ENCODE measurements at places on chromosomes 1 and 21.

- no peak for DNase-seq
Measured at GRCh38 chr1:226949401-226949800, 9.3 kb downstream of the COQ8A start.

GRCh38 chr1:96536581-96536980, 185.0 kb upstream of the PTBP2 start:
- no peak for DNase-seq

- no peak for DNase-seq
Measured at GRCh38 chr1:63914241-63914640, 140.4 kb downstream of the ROR1 start.

- no peak for DNase-seq
Measured at GRCh38 chr1:235799264-235799663, 67.4 kb downstream of the LYST start.

DNA sequence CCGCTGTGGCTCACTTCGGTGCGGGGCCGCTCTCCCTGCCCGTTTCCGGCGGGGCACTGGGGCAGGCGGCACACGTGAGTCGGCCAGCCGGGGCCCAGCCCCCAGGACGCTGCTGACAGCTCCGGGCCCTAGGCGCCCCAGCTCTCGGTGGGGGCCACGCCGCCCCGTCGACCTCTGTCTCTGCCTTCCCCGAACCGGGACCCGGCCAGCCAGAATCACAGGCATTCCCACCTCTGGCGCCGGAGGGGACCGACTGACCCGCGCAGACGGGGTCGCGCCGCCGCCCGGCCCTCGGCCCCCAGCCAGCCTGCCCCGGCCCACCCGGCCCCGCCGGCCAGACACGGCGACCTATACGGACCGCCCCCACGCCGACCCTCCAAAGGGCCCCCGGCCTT, 755 bp downstream of the SCMH1 start:
- peak; percentile 30 for DNase-seq

GRCh38 chr1:170807432-170807831, 127.9 kb upstream of the MROH9 start:
- no peak for DNase-seq

- no peak for DNase-seq
Measured at GRCh38 chr1:30378003-30378596, 345.3 kb downstream of the MATN1 start.

- no peak for DNase-seq
Measured at GRCh38 chr1:112544011-112544688, 35.4 kb downstream of the WNT2B start.

DNA sequence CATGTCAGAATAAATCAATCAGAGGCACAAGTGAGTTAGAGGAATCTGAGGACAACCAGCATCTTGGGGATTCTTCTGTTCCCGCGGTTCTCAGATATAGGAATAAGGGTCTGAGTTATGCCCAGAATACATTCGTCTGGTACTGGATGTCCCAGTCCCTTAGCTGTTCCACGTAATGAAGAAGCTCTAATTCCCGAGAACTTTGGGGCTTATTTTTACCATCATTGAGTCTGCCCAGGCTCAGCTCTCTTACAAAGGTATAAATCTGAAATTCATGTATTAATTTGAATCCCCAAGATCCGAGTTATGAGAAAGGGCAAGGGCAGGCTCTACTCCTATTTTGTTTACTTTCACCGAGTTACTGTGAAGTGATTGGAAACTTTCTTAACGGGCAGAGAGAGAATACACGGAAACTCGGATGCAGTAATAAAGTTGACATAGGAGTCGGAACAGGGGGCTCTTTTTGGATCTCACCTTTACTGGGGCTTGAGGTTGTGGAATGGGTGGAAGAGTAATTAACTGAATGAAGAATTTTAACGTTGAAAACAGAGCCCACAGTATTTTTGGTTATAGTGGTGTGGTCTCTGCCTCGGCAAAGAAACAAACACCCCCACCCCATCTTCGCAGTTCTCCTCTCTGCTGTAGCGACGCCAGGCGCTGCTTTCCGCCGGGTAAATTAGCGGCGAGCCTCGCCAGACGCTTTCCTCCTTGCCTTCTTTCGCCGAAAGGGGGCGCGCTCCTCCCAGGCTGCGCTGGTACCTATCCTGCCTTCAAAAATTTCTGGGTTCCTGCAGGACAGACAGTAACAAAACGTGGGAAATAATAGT, 7.1 kb downstream of the PRRX1 start:
- DNase-seq = peak; percentile 28

DNA sequence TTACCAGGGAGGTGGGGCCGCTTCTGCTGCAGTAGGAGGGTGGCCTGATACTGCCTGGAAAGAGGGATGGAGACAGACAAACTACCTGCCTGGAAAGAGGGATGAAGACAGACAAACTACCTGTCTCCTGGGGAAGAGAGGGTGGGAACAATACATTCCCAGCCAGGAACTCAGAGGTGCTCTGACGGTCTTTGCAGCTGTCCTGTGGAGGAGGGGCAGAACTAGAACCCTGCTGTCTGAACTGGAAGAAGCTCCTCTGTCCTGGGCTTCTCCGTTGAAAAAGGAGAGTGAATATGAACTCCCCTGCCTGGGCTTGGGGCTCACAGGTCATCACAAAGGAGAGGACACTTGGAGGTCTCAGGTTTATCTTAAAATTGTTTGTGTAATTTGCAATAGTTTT, 40.3 kb upstream of the ETV3 start:
- DNase-seq = no peak

DNA sequence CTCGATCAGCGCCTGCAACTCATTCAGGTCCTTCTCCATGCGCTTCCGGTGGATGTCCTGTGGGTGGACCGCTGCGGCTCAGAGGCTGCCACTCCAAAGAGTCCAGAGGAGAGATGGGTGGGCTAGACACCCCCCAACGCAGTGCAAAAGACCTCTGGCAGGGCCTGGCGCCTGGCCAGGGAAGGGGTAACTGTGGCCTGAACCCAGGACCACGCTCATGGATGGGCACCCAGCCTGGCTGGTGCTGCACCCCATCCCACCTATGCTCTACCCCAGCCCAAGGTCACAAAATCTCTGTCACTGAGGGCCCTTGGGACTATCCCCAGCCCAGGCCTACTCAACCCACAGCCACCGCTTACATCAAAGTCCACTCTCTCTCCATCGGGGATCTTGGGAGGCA, 12.2 kb downstream of the TNNT2 start:
- DNase-seq = no peak

DNA sequence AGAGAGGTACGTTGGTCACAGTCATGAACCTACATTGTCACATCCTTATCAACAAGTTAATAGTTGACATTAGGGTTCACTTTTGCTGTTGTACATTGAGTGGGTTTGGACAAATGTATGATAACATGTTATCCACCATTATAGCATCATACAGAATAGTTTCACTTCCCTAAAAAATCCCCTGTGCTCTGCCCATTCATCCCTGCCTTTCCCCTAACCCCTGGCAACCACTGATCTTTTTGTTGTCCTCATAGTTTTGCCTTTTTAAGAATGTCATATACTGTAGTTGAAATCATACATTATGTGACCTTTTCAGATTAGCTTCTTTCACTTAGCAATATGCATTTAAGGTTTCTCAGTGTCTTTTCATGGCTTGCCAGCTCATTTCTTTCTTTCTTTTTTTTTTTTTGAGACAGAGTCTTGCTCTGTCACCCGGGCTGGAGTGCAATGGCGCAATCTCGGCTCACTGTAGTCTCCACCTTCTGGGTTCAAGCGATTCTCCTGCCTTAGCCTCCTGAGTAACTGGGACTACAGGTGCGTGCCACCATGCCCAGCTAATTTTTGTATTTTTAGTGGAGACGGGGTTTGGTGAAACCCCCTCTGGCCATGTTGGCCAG, 50.6 kb downstream of the UCK2 start:
- DNase-seq = no peak

GRCh38 chr1:15542388-15543250, 16.0 kb downstream of the DNAJC16 start:
- no peak for DNase-seq

DNA sequence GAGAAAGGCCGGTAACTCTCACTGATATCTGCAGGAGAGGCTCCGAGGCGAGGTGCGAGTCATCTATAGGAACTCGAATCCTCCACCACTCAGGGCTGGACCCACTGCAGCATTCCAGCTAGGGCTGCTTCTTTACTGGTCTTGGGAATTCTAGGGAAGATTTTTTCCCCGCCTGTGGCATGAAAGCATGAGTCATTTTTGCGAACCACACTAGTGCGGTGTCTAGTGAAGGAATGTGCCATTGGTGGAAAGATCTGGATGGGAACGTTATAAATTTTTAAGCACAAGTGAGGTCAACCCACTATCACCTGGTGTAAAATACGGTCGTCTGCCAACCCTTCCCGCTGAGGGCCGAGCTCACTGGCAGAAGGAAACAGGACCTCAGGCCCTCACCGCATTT, 49.7 kb downstream of the SYF2 start:
- no peak for DNase-seq

- DNase-seq = no peak
Measured at GRCh38 chr1:198656500-198656932, 17.7 kb downstream of the PTPRC start.

- peak; percentile 40 for DNase-seq
Measured at GRCh38 chr1:39639305-39640130, at the start of gene HEYL. Gene HEYL (minus strand): TSS chr1:39639643. CDS start chr1:39639625, 18 bp downstream.

- DNase-seq = no peak
Measured at GRCh38 chr1:15152318-15153183, 996 bp upstream of the TMEM51 start.

GRCh38 chr21:36099000-36099399, 29.2 kb downstream of the CBR1 start:
- no peak for DNase-seq

DNA sequence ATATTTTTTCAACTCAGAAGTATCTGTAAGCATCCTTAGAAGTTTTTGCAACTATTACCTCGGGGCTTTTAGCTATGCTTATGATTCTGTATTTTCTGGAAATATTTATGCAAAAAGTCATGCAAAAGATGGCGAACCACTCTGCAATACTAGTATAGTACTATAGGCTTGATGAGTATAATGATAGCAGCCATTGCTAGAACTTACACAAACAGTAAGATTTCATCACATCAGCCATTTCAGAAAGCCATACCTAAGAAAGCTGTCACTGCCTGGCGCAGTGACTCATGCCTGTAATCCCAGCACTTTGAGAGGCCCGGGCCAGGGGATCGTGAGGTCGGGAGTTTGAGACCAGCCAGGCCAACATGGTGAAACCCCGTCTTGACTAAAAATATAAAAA, 227.1 kb downstream of the LRRC7 start:
- DNase-seq = no peak

GRCh38 chr1:152220166-152221163, 3.5 kb downstream of the HRNR start:
- no peak for DNase-seq

- DNase-seq = no peak
Measured at GRCh38 chr1:149986486-149987296, 23.8 kb downstream of the OTUD7B start.

DNA sequence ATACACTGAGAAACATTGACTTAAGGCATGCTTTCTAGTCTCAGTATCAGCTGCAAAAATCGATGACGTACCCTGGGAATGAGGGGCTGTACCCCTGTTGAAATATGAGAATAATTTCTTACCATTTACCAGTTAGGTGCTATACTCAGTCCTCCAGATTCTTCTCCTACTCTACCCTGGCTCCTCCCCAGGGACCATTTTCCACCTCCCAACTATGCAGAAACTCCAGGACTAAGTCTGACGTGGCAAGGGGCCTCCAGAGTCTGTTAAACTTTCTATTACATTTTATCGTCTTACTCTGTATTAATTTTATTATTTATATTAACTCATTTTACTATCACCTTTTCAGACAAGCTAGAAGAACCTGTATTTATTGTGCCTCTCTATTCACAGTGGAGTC, 124.3 kb downstream of the CYYR1 start:
- DNase-seq = no peak

- DNase-seq = no peak
Measured at GRCh38 chr1:201740670-201741111, 88.3 kb upstream of the IPO9 start.

DNA sequence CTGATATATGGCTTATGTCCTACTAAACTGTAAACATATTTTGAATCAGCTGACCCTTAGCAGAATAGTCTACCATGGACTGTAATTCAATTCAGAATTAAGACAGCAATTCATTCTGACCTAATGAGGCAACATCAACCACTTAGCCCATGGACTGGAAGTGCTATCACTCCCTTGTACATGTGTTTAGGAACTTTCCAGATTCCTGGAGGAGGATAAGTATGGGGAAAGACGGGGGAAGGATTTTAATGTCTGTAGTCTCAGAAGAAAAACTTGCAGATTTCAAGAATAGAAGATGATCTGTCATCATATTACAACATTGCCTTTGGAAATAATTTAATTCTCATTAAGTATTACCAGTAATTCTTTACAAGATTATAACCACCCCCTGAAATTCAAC, 56.3 kb downstream of the PTGFR start:
- no peak for DNase-seq

GRCh38 chr1:242602001-242602400, 77.5 kb upstream of the PLD5 start:
- no peak for DNase-seq

DNA sequence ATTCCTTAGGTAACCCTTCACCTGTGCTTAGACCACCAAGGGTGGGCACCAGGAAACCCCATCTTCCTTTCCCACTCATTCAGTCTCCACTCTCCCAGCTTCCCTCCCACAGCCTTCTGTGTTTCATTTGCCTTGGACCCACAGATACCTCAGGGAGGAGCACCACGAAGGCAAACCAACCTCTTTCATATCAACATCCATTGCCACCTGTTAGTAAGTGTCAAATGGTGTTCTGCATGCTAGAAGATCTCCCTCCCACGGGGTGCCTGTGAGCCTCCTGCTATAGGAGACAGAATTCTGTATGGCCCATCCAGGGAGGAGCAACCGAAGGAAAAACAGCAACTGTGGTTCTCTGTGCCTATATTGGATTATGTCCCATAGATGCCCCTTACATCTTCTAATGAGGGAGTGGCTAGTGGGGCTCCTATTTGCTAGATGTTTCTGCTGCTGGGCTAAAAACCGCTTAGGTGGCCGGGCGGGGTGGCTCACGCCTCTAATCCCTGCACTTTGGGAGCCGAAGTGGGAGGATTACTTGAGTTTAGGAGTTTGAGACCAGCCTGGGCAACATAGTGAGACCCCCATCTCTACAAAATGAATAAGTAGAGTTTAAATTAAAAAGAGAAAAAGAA, 25.6 kb upstream of the SCCPDH start:
- no peak for DNase-seq

DNA sequence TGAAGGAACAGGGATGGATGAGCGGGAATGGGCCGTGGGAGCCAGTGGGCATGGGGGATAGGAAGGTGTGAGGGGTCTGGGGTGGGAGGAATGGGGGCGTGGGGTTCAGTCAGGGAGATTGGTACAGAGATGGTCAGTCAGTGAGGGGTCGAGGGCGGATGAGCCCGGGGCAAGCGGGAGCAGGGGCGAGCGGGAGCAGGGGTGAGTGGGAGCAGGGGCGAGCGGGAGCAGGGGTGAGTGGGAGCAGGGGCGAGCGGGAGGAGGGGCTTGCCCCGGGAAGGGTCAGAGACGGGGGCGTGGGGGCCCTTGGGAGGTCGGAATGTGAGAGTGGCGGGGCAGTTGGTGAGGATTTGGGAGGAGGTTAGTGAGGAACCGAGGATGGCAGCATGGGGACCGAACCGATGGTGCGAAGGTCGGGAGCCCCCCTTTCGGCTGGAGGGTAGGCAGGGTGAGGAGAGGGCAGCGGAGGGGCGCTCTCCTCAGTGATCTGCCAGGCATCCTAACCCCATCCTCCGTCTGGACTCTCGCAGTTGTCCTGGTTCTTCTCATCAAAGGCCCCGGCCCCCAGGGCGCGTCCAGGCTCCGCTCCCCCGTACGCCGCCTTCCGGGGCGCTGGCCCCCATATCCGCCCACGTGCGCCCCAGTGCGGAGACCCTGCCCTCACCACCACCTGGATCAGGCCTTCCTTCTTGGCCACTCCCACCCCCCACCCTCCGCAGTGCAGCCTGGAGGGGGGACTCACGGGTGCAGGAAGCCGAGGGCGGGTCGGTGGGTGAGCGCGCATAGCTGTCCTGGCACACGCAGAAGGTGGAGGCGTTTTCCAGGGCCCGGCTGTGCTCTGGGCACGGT, 11.2 kb downstream of the EPHA10 start:
- DNase-seq = no peak

All from nucleus accumbens (tissue), 56 donors.